ENCODE measurements at places on chromosomes 4 and X. TPM values are rescaled to one million over a fixed set of nuclear protein-coding genes. Genes with fewer than 3 reads are reported as not detected.

GRCh38 chrX:78653118-78653822 is 5.9 kb downstream of the RTL3 start:
- no peak for DNase-seq

FREM3 gene
- not detected for total RNA-seq

- DNase-seq: peak; percentile 74
These were observed 490.6 kb downstream of the IL15 start for GRCh38 chr4:142126890-142127497.

DNA sequence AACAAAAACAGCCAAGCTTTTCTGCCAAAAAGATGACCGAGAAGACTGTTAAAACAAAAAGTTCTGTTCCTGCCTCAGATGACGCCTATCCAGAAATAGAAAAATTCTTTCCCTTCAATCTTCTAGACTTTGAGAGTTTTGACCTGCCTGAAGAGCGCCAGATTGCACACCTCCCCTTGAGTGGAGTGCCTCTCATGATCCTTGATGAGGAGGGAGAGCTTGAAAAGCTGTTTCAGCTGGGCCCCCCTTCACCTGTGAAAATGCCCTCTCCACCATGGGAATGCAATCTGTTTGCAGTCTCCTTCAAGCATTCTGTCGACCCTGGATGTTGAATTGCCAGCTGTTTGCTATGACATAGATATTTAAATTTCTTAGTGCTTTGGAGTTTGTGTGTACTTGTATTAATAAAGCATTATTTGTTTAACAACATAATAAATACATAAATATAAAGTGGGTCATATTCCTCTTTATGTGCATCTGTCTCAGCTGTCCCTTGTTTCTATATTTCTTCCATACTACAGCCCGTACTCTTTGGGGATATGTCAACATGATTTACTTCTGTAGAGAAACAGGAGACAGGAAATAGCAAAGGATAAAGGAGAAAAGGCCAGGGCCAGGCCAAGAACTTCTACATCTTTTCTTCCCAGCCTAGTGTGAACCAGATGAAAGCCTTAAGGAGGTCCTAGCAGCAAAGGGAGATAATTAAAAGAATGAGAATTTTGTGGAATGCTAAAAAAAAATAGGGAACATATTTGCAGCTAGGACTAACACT is 667 bp downstream of the PTTG2 start:
- DNase-seq: no peak

- no peak for DNase-seq
These were observed 17.6 kb downstream of the LNX1 start for GRCh38 chr4:53573696-53574095.

DNA sequence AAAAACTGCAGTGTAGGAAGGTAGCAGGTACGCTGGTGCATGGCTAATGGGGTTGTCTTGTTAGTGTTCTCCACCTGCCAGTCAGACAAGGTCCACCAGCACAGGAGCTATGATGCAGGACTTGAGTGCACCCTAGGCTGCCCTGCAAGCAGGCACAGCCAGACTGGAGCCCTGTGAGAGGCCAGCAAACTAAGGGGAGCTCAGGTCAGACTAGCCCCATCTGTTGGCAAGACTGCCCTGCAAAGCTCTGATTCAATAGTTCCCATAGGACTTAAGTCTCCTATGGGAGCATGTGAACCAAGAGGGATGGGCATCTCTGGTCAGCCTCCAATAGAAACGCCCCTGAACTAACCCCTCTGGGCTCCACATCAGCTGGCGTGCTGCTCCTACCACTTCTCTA is 1307.3 kb downstream of the C4orf33 start:
- DNase-seq: no peak

GRCh38 chr4:40256329-40256728 is 59.5 kb downstream of the RHOH start:
- no peak for DNase-seq

- no peak for DNase-seq
These were observed 249.4 kb downstream of the DHX15 start for GRCh38 chr4:24334906-24335305.

- no peak for DNase-seq
These were observed 164.7 kb upstream of the SLIT2 start for GRCh38 chr4:20086799-20087521.

DNA sequence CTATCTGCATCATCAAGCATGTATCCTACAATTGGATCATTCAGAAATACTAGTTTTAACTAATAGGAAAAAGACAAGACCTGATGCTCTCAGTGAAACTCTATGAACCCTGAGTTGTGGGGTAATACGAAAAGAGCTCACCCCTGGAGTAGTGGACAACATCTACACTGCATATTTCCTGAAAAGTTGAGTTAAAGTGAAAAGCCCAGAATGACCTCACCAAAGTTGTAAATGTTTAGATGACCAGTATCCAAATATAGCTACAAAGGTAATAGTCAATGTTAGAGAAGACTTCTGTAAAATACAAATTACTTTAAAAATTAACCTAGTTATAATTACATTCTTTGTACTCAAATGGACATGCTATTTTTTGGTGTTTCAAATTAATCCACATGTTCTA is 52.8 kb upstream of the SRPX start:
- no peak for DNase-seq

ADH7 gene
- not detected for total RNA-seq

DNA sequence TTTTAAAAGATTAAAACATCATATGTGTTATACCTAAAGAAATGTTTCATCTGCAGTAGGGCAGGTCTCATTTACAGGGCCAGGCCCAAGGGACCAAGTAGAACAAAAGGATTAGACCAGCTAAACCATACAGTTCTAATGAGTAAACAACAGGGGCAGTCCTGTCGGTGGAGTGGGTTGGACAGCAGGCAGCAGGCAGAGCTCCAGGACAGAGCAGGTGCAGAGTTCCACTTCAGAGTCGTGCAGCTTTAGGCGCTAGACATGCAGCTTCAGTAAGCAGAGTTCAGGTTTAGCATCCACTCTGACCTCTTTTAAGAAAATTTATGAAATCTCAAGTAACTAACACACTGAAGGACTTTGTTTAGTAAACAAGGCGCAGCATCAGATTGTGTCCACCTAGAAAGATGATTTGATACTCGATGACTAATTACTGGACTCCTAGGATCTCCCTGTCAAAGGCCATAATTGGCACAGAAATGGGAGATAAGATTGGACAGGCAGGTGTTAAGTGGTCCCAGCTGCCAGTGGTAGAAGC is 487.7 kb upstream of the INTU start:
- no peak for DNase-seq

DNA sequence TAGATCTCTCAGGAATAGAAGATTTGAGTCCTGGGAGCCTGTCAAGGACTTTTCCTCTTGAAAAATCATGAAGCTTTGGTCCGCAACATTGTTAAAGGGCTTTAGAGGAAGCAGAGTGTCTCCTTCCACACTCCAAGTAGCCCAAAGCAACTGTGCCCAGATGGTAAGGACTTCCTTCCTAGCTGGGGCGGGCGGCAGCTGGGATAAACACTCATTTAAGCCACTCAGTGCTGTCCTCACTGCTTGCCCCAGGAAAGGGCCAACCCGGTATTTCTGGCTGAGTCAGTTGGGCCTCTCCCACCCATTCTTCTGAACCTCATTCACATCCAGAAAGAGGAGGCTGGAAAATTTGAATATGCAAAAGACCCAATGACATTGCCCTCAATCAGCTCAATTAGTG is 144.3 kb downstream of the CHIC2 start:
- no peak for DNase-seq

REPS2 gene
- total RNA-seq: 2.8 TPM

GRCh38 chr4:114692958-114693357 is 94.4 kb downstream of the UGT8 start:
- DNase-seq: no peak

DNA sequence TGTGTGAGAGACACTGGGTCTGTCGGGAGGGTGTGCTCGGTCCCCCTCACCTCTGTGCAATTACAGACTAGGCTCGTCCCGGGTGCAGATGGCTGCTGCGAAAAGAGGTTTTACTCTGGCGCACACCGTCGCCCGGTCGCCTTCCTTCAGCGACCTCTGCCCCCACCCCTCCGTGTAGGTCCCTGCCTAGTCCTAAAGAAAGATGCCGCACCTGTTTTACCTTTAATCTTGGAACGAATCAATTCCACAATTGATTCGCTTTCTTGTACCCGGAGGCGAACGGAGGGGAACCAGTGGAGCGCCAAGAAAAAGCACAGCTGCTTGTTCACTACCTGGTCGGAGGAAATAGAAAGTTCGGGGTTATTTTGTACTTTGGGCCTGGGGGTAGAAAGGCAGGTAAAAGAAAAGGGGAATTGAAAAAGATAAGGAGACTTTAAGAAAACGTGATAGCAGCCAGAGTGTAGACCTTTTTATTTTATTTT is 1.2 kb downstream of the NPNT start:
- no peak for DNase-seq

DNA sequence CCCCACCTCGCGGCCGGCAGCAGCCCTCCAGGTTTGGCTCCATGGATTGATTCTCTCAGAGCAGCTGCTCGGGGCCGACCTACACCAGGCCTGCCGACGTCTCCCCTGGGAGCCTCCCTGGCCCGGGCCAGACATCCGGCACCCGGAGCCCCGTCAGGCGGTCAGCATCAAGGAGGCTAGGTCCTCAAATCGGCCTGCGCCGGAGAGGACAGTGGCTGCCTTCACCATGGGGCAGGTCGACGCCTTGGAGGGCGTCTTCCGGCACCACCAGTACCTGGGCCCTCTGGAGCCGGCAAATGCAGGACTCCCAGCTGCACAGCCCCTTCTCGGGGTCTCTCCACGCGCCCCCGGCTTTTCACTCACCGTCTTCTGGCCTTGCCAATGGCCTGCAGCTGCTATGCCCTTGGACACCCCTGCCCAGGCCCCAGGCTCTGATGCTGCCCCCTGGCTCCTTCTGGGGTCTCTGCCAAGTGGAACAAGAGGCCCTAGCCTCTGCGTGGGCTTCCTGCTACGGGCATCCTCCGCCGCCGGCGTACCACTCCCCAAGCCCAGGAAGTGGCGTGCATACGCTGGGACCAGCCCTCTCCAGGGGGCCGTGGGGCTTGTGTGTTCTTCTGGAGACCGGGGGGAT is 341.8 kb downstream of the MAGEB5 start:
- no peak for DNase-seq

Data from glomerular endothelial cell (primary cell).